Hepatocyte (in vitro differentiated cells): ENCODE measurements at places on chromosomes 3 and 15. TPM values are rescaled to one million over a fixed set of nuclear protein-coding genes. Genes with fewer than 3 reads are reported as not detected.

The WDR76 gene
- 0.69 and 1.8 TPM in 2 replicates for polyA plus RNA-seq

DNA sequence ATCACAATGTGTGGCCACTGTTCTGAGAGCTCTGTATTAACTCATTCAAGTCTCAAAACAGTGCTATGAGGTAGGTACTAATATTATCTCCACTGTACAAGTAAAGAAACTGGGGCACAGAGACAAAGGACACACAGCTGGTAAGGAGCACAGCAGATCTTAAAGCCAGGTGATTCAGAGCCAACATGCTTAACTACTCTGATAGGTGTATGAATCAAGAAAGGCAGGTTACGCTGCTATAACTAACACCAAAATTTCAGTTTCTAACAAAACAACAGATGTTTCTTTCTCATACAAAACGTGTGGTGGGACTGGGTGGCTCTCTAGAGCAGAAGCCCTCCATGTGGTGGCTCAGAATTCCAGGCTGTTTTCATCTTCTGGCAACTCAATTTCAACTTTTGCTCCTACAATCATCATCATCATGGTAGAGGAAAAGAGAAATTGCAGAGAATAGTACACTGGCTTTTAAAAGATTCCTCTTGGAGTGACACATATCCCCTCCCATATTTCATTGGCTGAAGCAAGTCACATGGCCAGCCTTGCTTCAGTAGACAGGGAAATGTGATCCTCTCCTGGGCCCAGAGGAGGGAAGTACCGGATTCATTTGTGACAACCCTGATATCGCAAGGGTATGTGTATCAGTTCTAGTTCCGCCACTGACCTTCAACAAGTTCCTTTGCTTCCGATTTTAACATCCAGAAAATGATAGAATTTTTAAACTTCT lies 126.2 kb upstream of the PTX3 start:
- no peak for DNase-seq

The ECE2 gene
- polyA plus RNA-seq, result not detected in 2 replicates

DNA sequence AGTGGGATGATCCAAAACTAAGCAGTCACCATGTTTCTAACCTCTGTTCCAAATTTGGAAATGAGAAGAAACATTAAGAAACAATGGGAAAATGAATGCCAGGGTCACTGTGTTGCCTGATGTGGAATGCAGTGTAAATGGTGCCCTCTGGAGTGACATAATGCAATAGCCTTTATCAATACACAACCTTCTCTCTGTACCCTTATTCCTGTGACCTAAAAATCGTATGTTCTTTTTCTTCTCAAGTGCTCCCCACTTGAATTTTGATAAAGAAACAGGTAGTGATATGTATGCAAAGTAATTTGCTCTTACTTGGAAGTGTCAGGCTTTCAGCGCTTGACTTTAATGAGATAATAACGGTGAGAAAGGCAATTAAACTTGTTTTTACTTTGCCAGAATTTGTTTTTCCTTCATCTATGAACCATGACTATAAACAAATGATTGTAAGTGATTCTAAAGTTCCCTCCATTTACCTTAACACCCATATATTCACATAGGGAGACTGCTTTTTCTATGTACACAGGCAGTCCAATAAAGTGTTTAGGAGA lies 145.8 kb upstream of the THRB start:
- peak; percentile 55 for DNase-seq

The CPN2 gene
- 2.2 and 4.6 TPM in 2 replicates for polyA plus RNA-seq

The CHST2 gene
- polyA plus RNA-seq, result 12.2 and 12.5 TPM in 2 replicates

The REC114 gene
- polyA plus RNA-seq, result 0.24 TPM in 1 of 2 replicates, not detected in the other

GRCh38 chr3:129536804-129537203 lies 6.2 kb upstream of the H1-8 start:
- DNase-seq, result no peak

The CA12 gene
- polyA plus RNA-seq, result 16.6 and 23.5 TPM in 2 replicates

DNA sequence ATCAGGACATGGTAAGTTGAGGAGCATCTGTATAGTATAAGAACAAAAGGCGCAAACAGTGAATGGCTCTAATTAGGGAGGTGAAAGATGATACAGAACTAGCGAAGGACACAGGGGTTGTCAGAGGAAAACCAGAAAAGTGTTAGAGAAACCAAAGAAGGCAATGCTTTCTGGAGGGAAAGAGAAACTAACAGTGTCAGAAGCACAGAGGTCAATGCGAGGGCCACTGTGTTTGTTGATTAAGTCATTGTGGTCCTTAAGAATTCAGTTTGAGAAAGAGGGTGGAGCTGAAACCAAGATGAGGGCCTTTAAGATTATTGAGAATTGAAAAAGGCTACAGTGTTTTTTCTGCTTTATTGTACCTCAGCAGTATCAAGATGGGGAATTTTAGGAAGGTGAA lies 28.8 kb downstream of the ATG7 start:
- DNase-seq, result no peak

GRCh38 chr3:52483081-52483480 lies 12.1 kb upstream of the STAB1 start:
- no peak for DNase-seq

The BFSP2 gene
- polyA plus RNA-seq, result not detected in 2 replicates

The LRRC2 gene
- polyA plus RNA-seq, result 2.0 and 4.4 TPM in 2 replicates

DNA sequence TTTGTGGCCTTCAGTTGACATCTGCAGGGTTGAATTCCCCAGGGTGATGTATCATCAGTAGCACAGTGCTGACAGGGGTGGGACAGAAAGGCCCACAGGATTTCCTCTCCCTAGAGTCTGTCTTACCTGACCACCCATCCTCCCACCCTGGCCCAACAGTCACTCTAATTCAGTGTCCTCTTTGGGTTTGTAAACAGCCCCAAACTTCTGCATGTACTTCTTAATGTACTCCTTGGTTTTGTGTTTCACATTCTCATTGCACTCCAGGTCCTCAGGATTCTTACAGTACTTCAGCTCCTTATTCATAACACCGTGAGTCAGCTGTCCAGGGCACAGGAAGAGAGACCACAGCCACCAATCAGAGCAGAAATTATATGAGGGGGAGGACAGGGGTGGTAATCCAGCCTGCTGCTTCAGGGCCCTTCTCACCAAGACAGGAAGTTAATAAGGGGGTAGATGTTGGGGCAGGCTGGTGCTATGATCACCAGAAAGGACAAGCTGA lies 37.5 kb downstream of the NBEAL2 start:
- DNase-seq, result no peak

DNA sequence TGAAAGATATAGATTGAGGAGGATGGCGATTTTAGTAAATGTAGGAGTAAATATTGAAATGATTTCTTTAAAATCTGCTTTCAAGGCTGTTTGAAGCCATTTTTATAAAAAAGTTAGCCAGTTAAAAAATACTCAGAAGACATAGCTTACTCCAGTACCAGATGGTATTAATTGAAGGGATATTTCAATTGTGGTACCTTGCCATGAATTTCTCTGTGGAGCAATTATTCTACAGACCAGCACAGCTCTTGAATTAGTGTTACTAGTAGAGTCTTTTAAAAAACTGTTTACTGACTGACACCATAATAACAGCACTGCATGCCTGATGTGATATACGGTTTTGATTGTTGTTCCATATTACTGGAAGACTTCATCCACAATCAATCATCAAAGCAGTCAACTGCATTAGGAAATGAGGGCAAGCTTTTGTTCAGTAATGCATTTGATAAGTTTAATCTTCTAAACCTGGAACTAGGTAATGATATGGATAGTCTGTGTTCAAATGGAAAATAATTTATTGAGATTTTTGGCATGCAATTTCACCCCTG lies 106.4 kb downstream of the MFSD1 start:
- DNase-seq, result no peak

The CTXND1 gene
- 1.4 and 1.8 TPM in 2 replicates for polyA plus RNA-seq

DNA sequence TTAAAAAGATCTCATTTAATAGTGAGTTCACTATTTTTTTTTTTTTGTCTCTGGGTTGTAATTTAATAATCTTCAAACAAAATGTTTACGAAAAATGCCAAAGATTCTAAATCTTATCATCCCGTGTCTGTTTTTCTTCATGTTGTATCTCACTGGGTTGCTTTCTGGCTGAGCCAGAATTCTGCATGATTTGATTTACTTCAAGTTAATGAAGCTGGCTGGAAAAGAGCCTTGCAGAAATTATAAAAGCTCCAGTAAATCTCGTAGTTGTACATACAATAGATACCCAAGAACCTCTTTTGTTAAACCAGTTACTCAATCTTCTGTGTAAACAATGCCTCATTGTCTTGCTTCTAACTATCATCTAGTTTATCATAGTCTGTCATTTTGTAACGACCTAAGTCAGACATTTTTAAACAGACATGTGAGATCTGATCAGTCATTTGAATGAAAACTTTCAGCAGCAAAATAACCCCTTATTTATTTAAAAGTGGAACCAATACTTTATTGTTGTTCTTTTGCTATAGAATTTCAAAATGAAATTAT lies 249.0 kb downstream of the MCTP2 start:
- peak; percentile 6 for DNase-seq

DNA sequence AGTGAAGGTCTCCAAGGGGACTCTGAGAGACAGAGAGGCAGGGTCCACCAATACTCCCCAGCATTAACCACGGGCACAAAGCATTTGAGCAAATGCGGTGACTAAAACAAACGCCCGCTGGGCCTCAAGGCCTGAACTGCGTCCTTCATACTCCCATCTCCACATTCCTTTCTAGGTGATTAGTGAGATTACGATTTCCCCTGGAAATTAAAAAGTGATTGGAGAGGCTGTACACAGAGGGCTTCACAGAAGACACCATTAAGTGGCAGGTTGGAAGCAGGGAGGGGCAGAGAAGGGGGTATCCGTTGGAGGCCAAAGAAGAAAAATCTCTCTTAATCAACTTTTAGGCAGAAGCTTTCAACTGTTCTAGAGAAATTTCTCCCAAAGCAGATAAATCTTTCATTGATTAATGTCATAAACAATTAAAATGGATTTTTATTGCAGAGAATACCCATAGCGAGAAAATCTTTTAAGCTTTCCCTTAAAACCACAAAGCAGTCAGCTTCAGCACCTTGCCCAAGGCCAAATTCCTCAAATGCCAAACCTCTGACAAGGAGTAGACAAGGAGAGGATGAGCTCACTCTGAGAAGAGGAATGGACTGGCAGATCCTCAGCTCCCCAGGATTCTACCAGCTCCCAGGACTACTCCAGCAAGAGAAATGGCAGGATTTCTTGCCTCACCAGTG lies 38.2 kb downstream of the MB21D2 start:
- DNase-seq, result peak; percentile 79

The LINS1 gene
- 3.2 and 8.1 TPM in 2 replicates for polyA plus RNA-seq

DNA sequence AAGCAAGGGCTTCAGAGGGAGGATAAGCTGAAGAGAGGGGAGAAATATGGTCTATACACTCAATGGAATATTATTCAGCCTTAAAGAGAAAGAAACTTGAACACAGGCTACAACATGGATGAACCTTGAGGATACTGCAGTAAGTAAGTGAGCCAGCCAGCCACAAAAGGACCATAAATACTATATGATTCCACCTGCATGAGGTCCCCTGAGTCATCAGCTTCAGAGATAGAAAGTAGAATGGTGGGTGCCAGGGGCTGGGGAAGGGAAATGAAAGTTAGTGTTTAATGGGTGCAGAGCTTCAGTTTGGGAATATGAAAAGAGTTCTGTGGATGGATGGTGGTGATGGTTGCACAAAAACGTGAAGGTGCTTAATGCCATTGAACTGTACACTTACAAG lies 68.4 kb upstream of the SEC13 start:
- DNase-seq, result no peak

GRCh38 chr15:88759872-88760271 lies 43.4 kb upstream of the ACAN start:
- no peak for DNase-seq

DNA sequence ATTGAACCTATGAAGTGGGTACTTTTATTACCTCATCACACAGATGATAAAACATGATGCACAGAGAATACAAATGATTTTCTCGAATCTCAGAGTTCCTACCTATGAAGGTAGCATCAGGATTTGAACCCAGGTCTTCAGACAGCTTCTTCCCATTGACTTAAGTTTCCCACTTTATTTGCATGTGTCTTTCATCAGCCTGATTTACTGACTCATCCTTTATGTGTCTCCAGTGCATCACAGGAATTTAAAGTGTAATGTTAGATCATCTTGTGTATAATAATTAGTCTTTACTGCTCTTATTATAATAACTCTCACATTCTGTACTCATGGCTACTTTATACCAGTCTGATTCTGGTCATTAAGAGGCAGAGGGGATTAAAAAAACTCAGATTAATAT lies 449.4 kb upstream of the SUCLG2 start:
- DNase-seq, result no peak

The IREB2 gene
- polyA plus RNA-seq, result 20.4 and 22.7 TPM in 2 replicates

DNA sequence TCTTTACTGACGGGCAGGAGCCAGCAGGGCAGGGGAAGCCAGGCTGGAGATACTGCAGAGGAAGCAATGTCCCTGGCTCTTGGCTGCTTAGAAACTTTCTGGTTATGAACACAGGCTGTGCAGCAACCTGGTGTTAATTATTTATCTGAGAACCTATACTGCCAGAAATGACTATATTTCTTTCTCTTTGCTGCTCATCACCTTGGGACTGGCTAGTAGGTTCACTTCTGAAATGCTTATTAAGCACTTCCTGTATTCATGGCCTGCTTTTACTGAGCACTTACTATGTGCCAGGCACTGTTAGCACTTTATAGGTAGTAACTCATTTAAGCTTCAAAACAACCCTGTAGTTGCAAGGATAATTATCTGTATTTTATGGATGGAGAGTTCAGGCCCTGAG lies 57.6 kb downstream of the RAB11A start:
- DNase-seq, result no peak

GRCh38 chr3:3237979-3238378 lies 58.5 kb upstream of the CRBN start:
- no peak for DNase-seq

DNA sequence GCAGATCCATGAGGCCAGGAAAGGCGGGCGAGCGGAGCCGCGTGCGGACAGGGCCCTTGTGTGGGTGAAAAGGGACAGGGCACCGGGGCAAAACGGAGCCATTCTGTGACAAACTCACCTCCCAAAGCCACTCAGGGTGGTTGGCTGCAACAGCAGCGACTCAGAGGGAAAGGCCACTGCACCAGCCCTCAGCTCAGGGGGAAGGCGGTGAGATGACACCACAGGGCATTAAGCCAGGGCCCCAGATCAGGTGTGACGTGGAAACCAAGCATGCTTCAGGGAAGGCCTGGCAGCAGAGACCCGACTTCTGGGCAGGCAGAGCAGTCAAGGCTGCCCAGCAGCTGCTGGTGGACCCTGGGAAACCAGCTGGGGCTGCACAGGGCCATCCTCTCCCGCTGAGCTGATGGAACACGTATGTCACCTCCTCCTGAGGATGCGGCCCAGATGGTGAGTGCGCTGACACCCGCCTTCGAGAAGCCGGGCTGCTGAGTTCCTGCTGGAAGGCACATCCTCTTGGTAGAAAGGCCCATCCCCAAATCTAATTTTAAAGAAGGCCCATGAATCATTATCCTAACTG lies 82.3 kb downstream of the CHSY1 start:
- no peak for DNase-seq

- DNase-seq, result no peak
These were observed 607.7 kb downstream of the PYDC2 start for GRCh38 chr3:192068464-192069254.
